ENCODE measurements at places on chromosomes 7 and 10.
A peak's percentile ranks its signal among the peaks of the same experiment; 100 is the strongest.

GRCh38 chr7:11843113-11843765 lies 11.2 kb upstream of the THSD7A start:
- DNase-seq: no peak

- DNase-seq: peak; percentile 64
Observed at GRCh38 chr7:127252778-127253280, at the start of gene GRM8. Gene GRM8, minus strand, starts transcription at chr7:127252941.

DNA sequence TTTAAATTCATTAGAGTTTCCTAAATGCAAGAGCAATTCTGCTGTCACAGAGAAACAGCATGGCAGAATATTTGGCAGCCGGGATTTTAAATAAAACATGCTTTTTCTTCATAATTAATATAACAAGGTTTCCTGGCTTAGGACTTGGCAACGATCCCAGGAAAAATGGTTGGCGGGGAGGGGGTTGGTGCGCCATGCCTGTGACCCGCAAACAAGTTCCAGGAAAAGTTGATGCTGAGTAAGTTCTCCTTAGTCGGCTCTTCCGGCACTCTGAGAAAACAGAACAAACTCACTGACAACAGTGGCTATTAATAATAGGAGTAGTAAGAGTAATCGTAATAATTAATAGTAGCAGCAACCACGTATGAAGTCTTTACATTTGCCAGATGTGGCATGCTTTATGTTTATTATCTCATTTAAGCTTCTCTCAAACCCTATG lies 4.6 kb downstream of the HABP2 start:
- no peak for DNase-seq

- DNase-seq: no peak
Observed at GRCh38 chr10:24814568-24815313, 91.1 kb upstream of the ARHGAP21 start.

All from tibial artery (tissue), 4 donors.